Stimulated activated CD4-positive, alpha-beta T cell treated with anti-CD3 and anti-CD28 coated beads, TNF-alpha, amount 100 ng/mL, for 4 hours (primary cell): ENCODE measurements at places on chromosomes 6 and 20.

GRCh38 chr20:59972037-59972801, 14.0 kb downstream of the CDH26 start:
- DNase-seq: no peak

- no peak for DNase-seq
These were observed 20.7 kb upstream of the ELOVL2 start for GRCh38 chr6:11064836-11065235.

GRCh38 chr6:143368426-143368825, 82.1 kb downstream of the ADAT2 start:
- DNase-seq: no peak

DNA sequence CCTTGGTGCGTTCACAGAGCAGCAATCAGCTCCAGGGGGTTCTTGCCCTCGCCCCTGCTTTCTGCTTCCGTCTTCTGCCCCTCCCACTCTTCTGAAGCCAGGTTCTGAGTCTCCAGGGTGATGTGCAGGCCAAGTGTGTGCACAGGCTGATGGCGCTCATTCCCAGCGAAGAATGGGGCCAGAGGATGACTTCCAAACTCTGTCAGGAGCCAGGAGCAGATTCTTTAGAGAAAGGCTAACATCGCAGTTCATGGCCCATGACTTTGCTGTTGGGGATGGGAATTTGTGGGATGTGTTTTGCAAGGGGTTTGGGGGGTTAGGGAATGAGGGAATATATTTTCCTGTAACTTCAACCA, 56.1 kb upstream of the CCN6 start:
- no peak for DNase-seq

GRCh38 chr6:132410830-132411229, 9.6 kb upstream of the MOXD1 start:
- DNase-seq: no peak

DNA sequence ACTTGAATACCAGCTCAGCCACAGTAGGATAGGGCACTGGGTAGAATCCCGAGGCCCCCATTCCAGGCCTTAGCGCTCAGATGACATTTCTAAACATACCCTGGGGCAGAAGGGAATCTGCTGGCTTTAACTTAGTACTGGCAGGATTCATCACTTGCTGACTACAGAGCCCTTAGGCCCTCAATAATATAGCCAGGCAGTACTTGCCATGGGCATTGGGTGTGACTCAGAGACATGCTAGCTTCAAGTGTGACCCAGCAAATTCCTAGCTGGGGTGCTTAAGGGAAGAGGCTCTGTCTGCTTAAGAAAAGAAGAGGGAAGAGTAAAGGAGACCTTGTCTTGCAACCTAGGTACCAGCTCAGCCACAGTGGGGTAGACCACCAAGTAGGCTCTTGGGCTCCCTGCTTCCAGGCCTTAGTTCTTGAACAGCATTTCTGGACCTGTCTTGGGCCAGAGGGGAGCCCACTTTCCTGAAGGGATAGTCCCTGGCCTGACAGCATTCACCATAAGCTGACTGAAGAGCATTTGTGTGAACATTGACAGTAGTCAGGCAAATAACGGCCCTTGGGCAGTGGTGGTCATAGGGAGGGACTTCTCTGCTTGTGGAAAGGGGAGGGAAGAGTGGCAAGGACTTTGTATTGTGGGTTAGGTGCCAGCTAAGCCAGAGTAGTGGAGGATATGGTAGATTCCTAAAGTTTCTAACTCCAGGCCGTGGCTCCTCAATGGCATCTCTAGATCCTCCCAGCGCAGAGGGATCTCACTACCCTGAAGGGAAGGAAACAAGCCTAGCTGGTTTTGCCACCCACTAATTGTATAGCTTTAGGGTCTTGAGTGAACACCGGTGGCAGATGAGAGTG, 48.5 kb upstream of the HACE1 start:
- no peak for DNase-seq
